ENCODE measurements at places on chromosomes 3 and 15.
A peak's percentile ranks its signal among the peaks of the same experiment; 100 is the strongest.

DNA sequence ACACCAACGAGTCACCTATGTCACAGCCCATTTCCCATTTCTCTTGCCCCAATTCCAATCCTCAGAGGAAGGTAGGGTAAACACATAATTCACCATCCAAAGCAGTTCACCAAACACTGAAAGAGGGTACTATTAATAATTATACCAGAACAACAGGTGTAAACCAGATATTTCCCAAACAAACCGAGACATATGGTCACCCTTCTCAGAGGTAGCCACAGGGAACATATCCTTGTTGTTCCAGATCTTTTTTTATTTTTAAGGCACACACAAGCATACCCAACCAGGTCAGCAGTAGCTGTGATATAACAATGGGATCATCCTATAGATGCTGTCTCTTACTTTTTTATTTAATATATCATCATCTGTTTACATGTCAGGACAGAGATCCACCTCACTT, 24.7 kb downstream of the MAGI1 start:
- no peak for DNase-seq

DNA sequence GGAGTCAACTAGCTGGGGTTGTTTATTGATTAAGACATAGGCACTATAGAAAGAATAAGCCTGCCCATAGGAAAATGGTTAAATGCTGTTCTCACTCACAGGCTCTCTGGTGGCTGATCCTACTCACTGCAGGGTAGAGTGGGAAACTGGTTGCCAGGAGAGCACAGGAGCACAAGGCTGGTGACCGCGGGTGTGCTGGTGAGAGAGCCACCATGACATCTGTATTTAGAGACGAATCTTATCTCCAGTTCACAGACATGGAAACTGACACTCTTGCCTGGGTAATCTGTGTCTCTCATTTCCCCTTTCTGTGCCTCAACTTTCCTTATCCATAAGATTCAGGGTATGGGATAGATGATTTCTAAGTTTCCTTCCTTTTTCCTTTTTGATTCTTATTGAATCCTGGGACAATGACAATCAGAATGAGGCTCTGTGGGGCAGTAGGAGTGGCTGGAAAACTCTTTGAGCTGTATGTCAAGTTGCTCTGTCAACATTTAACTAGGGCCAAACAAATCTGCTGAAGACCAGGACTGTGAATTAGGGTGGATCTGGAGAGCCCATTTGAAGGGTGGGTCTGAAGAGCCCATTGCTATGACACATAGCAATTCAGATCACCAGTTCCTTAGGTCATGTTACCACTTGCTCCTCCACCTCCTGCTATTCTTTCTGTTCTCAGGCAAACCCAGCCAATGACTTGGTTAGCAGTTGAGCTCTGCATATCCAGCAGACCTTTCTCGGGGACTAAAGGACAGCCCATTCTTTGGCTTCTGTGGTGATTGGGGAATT, 286.1 kb upstream of the TBL1XR1 start:
- no peak for DNase-seq

DNA sequence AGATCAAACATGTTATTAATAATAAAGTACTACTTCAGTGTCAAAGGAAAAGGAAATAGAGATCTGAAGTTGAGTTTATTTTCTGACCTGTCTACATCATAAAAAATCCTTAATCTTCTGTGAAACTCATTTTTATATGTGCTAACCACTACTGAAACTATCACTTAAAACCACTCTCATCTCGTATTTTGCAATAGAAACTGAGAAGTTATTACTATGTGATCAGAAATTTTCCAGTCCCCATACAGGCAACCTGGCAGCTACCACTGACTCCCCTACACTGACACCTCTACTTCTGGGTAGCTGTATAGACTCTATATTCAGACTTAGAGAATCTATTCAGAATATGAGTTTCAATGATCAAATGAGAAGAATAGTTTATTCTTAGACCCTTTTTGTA, 8.3 kb downstream of the HDGFL3 start:
- no peak for DNase-seq

GRCh38 chr3:192409201-192409837, 318.0 kb downstream of the FGF12 start:
- DNase-seq = peak; percentile 61

- DNase-seq = no peak
These were observed 49.4 kb upstream of the TNFAIP8L3 start for GRCh38 chr15:51144021-51144532.

- DNase-seq = no peak
These were observed 52.5 kb downstream of the CYP11A1 start for GRCh38 chr15:74314795-74315438.

- DNase-seq = no peak
These were observed 49.6 kb downstream of the MAP6D1 start for GRCh38 chr3:183775781-183776180.

GRCh38 chr3:119557192-119557876, 2.1 kb downstream of the CD80 start:
- DNase-seq = no peak

DNA sequence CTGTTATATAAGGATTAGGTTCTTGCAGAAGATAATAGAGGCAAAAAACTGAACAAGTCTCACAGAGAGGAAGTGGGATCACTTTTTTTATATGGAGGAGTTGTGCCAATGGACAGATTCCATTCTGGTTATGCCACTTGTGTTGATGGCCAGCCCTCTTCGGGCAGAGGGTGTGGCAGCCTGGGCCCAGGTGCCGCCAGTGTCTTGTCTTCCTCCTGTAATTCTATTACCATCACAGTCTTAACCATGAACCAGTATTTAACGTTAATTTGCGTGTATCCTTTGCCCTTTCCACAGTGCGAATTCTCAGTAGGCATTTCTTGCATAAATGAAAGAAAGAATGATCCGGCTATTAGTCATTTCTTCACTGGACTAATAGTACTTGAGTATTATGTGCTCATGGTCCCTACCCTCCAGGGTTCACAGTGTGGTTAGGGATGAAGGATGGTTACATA, 7.0 kb upstream of the USP4 start:
- no peak for DNase-seq

DNA sequence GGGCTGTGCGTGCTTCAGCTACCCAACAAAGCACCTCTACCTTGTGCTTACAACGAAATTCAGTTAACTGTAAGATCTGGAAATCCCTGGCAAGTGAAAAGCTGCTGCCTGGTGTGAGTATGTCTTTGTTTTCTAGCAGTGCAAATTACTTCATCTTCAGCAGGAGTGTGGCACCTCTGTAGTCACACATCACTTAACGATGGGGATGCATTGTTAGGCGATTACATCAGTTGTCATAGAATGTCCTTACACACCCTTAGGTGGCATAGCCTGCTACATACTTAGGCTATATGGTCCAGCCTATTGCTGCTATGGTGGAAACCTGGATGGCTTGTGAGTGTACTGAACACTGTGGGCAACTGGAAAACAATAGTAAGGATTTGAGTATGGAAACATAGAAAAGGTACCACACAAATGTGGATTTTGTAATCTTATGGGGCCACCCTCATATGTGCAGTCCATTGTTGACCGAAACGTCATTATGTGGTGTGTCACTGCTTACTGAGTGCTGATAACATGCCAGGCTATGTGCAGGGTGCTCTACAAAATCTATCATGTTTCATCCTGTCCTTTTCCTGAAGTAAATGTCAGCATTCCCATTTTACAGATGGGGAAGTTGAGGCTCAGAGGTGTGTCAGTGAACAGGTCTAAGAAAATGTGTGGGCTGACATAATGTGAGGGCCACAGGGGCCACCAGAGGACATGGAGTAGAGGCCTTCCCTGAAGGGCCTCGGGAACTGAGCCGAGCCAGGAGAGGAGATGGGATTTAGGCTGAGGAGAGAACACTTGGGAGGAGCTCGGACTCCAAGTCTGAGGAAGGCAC, 173.5 kb downstream of the VGLL4 start:
- no peak for DNase-seq

GRCh38 chr3:187274977-187275338, 16.6 kb downstream of the MASP1 start:
- no peak for DNase-seq

GRCh38 chr3:110598847-110599490, 472.6 kb upstream of the NECTIN3 start:
- no peak for DNase-seq

DNA sequence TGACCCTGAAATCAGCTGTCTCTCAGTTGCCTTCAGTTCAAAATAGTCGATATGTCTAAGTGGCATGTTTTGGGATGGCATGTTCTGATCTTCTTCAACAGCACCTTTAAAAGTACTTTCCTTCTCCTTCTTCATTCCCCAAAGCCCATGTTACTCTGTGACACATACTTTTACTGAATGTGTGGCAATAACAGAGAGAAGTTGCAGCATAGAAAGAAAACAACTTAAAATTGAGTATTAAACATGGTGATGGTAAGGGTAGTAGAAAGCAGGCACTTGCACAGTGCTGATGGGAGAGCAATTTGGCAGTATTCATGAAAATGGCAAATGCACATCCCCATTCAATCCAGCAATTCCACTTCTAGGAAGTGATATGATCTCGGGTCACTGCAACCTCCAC, 12.3 kb upstream of the ULK4 start:
- no peak for DNase-seq

DNA sequence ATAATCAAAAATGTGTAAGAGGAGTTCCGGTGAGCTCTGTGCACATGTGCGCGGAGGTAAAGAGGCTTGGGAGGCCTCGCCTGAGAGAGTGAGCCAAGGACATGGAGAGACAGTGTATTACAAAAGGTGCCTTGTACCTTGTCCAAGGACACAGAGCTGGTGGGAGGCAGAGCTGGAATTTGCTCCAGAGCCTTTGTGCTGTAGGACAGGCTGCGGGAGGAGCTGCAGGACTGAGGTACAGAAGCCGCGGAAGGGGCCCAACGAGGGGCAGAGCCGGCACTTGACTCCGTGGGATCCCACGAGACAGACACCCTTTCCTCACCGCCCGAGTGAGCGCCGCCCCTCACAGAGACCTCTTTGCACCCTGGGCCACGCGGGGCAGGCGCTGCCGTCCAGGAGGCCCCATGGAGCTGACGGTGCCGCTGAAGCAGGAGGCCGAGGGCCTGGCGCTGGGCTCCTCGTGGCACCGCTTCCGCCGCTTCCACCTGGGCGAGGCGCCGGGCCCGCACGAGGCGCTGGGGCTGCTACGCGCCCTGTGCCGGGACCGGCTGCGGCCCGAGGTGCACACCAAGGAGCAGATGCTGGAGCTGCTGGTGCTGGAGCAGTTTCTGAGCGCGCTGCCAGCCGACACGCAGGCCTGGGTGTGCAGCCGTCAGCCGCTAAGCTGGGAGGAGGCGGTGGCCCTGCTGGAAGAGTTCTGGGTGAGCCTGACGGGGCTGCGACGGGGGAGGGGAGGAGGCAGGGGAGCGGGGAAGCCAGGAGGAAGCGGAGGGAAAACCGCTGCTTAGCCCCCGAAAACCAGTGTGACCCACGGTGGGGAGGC, 68.7 kb downstream of the SLTM start:
- no peak for DNase-seq

DNA sequence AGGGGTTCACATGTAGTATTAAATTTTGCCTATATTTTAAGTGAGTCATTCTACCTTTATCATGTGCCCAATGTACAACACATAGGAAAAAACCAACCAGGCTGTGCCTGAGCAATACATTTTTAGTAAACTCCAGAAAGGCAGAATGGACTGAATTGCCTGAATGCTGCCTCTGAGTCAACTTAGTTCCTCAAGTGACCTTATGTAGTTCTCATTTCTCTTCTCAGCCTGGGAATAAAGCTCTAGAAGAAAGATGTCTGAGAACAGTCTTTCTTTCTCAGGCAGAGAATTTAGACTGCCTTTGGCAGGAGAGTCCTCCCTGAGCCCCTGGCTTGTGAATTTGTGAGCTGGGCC, 13.0 kb downstream of the ST3GAL6 start:
- no peak for DNase-seq

DNA sequence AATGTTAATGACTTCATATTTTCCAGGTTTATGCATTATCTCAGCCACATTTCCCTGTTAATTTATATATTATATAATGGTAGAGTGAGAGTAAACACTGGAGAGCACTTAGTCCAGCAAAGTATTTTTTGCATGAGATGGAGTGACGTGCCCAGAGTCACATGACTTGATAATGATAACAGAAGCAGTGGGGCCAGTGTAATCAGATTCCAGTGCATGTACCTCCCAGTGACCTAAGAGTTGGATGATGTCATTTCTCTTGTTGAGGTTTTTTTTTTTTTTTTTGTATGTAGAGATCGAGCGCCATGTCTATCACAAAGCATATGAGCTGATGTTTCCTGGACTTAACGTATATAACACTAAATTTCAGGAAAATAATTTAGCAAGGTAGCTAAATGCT, 375.3 kb downstream of the CNTN6 start:
- no peak for DNase-seq

DNA sequence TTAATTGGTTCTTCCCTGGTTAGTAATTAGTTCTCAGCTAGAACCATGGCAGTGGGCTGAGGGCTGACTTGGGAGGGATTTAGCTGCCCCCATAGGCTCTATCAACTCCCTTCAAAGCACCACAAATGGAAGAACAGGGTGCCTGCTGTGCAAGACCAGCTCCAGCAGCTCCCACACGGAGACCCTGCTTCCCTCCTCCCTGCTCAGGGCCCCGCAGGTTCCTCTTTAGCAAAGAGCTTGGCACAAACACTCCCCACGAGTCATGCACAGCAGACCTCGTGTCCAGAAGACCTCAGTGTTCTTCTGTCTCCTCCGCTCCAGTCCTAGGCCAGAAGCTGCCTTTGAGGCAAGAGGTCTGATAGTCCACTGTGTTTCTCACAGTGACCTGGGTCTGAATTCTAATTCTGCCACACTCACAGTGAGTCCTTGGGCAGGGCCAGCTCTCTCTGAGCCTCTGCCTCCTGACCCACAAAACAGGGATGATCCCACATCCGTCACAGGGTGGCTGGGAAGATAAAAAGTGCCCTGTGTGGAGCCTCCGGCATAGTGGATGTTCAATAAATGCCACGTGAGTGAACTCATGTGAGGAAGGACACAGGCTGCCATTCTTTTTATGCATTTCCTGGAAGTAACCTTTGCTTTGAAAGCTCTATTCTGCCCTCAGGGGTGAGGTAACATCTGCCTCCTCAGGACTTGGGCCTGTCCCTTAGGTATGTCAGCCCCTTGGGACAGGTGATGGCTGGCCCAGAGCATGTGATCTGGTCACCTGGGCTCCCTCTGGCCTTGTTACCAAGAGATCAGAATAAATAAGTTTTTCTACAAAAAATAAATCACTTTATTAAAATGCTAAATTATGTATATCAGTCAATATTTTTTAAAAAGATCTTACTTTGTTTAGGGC, 7.6 kb downstream of the RAB6B start:
- DNase-seq = no peak

- DNase-seq = no peak
These were observed 86.5 kb downstream of the ST6GAL1 start for GRCh38 chr3:187016639-187017345.

DNA sequence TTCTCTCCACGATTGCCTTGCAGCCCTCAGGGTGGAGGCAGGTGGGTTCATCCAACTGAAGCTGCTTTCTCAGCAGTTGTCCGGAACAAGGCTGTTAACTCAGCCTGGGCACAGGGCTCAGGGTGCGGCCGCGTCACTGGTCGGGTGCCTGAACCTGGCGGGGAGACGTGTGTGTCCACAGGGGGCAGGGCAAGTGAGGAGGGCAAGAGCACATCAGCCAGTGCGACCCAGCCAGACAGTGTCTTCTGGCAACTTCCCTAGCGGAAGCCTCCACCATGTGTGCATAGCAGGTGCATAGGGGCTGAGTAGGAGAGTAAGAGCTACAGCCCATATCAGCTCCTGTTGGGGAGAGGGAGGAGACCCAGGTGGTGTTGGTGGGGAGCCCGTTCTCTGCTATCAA, 150.4 kb upstream of the THRB start:
- no peak for DNase-seq

Measured in NCI-H345 (cell line).